Chondrocyte (in vitro differentiated cells): ENCODE measurements at places on chromosomes 12 and 14. TPM values are rescaled to one million over a fixed set of nuclear protein-coding genes. Genes with fewer than 3 reads are reported as not detected.

DNA sequence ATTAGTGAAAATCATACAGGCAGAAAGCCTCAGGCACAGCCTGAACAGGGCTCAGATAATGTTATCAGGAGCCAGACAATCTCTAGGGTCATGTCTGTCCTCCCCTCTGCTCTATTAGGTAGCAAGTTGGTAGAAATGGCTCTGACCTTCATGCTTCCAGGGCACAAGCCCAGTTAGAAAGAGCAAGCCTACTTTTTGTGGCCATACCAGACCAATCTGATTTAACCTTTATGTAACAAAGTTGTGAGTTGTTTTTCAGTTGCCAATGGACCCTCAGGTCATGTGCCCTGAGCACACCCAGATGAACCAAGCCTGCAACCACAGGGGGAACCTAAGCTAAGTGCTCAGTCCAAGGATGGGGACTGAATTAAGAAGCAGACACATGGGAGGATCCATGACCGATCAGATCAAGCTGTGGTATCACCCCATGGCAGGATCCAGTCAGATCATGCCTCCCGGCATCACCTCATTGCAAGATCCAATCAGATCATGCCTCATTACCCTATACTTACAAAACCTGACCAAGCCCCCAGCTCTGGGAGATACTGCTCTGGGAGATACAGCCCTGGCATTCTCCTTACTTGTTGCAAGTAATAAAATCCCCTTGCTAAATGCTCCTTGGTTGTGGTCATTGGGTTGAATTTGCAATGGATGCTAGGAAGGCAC, 18.8 kb upstream of the HIGD1C start:
- H3K4me3 ChIP-seq = no peak overlapping the region
- no peaks in the 10 kb centered on the region for H3K27me3 ChIP-seq
- peaks cover 2% of the 10 kb centered on the region for H3K36me3 ChIP-seq
- no peak for DNase-seq
- no peak overlapping the region for H3K27ac ChIP-seq

- no peaks in the 10 kb centered on the region for H3K4me1 ChIP-seq
- no peak overlapping the region for H3K27ac ChIP-seq
- H3K27me3 ChIP-seq = no peaks in the 10 kb centered on the region
- no peaks in the 10 kb centered on the region for H3K36me3 ChIP-seq
- no peak for DNase-seq
These were observed 965.5 kb downstream of the TMEM121 start for GRCh38 chr14:106491851-106492250.

DNA sequence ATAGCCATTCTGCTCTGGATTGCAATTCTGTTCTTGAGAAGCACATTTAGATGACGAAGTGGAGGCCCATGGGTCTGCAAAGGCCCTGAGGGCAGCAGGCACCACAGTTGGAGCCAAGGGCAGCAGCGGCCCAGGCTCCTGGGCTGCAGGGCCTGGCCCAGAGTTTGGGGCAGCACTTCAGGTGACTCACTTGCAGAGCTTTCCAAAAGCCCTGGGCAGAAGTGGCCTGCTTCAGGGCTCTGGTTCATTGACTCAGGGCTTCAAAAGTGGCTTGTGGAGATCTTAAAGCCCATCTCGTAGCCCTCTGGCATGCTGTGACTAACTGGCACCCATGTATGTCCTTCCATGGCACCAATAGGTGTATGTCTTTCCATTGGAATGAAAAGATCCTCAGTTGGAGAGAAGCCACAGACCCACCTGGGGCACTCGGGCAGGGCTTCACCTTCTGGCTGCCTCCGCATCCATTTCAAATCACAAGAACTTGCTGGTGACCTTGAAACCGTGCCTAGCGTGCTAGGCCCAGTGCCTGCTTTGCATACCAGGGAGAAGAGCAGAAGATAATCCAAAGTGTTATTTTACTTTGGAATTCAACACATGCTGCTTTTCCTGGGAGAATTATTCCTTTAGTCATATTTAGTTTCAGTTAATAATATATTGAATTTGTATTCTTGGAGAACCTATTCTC, 106.7 kb downstream of the PRMT8 start:
- no peaks in the 10 kb centered on the region for H3K36me3 ChIP-seq
- H3K4me1 ChIP-seq = no peaks in the 10 kb centered on the region
- DNase-seq = peak; percentile 37
- H3K4me3 ChIP-seq = no peak overlapping the region

The OR4N2 gene
- total RNA-seq = not detected in 3 replicates

DNA sequence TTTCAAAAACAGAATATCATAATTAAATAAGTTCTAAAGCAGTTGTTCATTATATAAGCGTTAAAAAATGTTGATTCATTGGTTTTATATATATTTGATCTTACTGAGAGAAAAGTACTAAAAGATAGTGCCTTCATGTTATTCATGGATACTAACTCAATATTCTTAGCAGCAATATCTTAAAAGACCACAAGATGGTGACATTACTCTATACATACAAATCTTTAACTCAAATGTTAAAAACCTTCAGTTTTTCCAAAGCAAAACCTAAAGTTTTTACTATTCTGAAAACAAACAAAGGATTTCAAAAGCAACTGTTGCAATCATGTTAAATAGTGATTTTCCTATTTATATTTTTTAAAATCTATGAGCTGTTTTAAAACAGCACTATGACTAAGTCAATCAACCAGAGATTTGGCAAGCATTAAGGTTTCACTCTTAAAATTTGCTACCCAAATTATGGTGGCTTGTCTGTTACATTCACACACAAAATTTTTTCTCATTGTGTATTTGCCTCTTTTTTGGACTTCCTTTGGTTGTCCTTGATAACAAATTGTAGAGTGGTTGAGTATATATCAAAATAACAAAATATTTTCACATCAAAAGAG, 50.1 kb upstream of the RERGL start:
- no peak for DNase-seq
- peaks cover 4% of the 10 kb centered on the region for H3K27me3 ChIP-seq
- no peak overlapping the region for H3K27ac ChIP-seq

DNA sequence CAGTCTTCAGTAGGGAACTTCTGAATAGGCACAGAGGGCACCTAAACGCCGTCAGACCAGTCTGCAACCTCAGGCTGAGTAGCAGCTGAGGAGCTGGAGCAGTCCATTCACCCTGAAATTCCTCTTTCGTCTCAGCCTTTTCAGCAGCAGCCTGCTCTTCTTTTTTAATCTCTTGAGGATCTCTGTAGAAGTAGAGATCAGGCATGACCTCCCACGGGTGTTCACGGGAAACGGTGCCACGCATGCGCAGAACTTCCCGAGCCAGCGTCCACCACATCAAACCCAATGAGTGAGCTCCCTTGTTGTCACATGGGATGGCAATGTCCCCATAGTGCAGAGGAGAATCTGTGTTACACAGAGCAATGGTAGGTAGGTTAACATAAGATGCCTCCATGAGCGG, 11.1 kb upstream of the MARK3 start:
- H3K4me1 ChIP-seq = peaks cover 7% of the 10 kb centered on the region
- no peaks in the 10 kb centered on the region for H3K27me3 ChIP-seq
- no peak for DNase-seq
- H3K4me3 ChIP-seq = no peak overlapping the region
- no peaks in the 10 kb centered on the region for H3K36me3 ChIP-seq

GRCh38 chr12:72242946-72243345, 29.2 kb upstream of the TRHDE start:
- no peaks in the 10 kb centered on the region for H3K27me3 ChIP-seq
- no peaks in the 10 kb centered on the region for H3K36me3 ChIP-seq
- peaks cover 12% of the 10 kb centered on the region for H3K4me1 ChIP-seq
- no peak overlapping the region for H3K27ac ChIP-seq
- H3K4me3 ChIP-seq = no peak overlapping the region

The DBX2 gene
- total RNA-seq = not detected in 3 replicates

GRCh38 chr12:122858171-122858570, 22.9 kb downstream of the HIP1R start:
- H3K27me3 ChIP-seq = no peaks in the 10 kb centered on the region
- no peak overlapping the region for H3K27ac ChIP-seq
- H3K4me1 ChIP-seq = no peaks in the 10 kb centered on the region
